ENCODE measurements at places on chromosomes 5 and 9.

DNA sequence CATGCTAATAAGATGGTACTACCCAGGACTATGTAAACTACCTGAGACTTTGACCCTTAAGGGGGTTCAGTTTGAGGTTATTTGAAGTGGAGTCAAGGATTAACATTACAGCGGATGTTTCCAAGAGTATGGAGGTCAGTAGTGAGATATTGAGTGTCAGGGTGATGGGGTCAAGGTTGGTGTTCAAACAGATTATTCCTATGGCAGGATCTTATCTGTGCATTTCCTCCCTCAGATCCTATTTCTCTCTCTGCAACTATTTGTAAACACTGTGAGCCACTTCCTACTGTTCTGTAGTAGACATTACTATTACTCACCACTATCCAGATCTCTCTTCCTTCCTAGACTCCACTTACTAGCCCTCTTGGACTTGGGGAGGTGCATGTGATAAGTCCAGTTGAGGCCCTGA, 54.0 kb upstream of the STOM start:
- no peak for DNase-seq

GRCh38 chr9:89888677-89889076, 283.9 kb downstream of the GADD45G start:
- DNase-seq = no peak

- DNase-seq = no peak
Observed at GRCh38 chr5:31396611-31397295, 135.1 kb downstream of the DROSHA start.

- no peak for DNase-seq
Observed at GRCh38 chr5:174493530-174493929, 230.9 kb upstream of the MSX2 start.

- no peak for DNase-seq
Observed at GRCh38 chr5:177049285-177049684, 26.8 kb downstream of the ZNF346 start.

DNA sequence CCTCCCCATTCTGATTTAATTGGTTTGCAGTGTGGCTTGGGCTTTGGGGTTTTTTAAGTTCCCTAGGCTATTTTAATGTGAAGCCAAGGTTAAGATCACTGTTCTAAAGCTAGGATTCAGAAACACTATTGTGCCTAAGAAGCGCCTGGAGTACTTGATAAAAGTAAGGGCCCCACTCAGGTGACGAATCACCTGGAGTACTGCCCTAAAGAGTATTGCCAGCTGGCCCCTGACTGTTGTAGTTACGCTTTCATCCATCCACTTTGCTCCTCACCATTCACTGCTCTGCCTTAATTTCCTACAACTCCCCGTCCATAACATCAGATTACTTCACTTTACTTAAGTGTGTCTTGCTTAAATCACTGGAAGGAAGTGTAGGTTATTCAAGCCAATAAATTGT, 119.3 kb downstream of the CD180 start:
- DNase-seq = no peak

DNA sequence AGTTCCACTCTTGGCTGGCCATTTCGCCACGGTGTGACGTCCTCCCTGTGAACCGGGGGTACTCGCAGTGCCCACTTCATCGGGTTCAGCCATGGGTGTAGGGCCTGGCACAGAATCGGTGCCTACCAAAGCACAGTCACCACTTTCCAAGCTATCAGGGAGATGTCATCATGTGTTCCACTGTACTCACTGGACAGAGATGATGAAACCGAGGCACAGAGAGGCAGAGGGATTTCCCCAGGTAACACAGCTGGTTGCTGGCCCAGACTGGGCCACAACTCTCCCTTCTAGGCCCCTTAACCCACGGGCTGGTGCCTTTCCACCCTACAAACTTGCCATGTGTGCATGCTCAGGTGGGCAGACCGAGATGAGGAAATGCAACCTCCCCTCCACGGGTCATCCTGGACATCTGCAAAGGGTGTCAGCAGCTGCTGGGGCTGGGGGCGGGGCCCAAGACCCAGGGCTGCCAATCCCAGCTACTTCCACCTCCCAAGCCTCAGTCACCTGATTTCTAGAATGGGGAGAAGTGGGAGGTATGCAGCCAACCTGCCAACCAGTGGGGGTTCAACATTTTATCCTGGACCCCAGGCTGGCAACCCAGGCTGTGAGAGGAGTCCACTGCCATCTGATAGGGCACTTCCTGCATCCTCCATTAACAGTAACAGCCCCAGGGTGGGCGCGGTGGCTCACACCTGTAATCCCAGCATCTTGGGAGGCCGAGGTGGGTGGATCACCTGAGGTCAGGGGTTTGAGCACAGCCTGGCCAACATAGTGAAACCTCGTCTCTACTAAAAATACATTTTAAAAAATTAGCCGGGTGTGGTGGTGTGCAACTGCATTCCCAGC, 893 bp upstream of the SH2D3C start:
- no peak for DNase-seq

- no peak for DNase-seq
Observed at GRCh38 chr5:159800131-159800840, 116.0 kb upstream of the ADRA1B start.

GRCh38 chr9:81543695-81544094, 145.7 kb downstream of the TLE1 start:
- no peak for DNase-seq

DNA sequence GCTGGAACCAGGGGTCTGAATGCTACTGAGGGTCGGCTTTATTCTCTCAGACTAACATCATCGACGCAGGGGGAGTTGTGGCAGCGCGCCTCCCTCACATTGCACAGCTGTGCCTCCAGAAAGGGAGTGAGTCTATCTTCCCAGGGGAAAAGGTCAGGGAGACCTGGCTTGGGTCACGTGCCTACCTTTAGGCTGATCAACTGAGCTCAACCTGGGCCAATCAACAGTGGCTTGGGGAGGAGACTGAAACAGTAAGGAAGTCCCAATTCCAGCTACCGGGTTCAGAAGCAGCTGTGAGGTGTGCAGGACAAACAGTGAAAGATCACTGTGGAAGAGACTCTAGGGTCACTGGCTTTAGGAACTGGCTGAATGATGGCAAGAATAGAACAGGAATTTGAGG, 14.3 kb downstream of the SNX30 start:
- no peak for DNase-seq

- DNase-seq = no peak
Observed at GRCh38 chr5:108418197-108418596, 36.3 kb upstream of the FBXL17 start.

- no peak for DNase-seq
Observed at GRCh38 chr9:90929626-90930025, 128.0 kb downstream of the SYK start.

DNA sequence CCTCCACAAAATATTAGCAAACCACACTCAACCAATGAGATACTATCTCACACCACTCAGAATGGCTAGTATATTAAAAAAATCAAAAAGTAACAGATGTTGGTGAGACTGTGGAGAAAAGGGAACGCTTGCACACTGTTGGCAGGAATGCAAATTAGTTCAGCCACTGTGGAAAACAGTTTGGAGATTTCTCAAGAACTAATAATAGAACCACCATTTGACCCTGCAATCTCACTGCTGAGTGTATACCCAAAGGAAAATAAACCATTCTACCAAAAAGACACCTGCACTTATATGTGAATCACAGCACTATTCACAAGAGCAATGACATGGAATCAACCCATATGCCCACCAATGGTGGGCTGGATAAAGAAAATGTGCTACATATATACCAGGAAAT, 393.5 kb downstream of the PDE4D start:
- no peak for DNase-seq

GRCh38 chr5:56838409-56839039, 23.2 kb downstream of the MAP3K1 start:
- DNase-seq = no peak

DNA sequence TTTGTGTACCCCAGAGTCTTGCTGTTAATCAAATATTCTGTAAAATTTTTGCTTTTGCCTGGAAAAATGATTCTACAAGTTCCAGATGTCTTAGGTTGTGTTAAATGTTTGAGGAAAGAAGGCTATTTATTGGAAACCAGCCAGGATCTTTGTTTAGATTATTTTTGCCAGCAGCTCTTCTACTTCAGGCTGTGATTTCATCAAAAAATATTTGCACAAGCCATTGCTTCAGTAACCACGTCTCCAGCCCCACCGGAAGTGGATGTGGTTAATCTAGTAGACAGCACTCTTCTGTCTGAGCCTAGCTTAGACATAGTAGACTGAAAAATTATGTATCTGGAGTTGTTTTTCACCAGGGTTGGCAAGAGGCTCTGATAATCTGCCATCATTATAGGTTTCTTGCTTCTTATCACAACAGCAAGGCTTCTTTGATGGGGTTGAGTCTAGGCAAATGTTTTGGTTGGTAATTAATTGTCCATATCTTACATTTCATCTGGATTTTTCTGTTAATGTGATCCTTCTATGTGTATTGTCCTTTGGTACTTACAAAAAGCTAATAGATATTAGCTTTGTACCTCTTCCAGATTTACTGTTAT, 17.1 kb downstream of the KCTD16 start:
- DNase-seq = peak; percentile 87

DNA sequence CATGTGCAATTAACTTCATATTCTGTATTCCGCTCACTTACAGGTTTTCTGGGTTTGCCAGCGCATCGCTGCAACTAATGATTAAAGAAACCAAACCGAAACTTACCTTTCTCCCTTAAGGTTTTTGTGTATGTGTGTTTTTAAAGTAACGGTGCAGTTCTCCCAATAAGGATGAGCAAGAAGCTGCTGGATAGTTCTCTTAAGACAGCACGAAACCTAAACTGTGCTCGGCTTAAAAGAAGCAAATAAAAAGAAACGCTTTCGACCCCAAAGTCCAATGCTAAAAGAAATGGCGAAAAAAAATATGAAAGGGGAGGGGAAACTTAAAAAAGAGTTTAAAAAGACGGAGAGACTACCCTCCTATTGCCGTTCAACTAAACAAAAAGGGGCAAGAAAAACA, 340 bp downstream of the ELAVL2 start:
- no peak for DNase-seq

Measured in DND-41 (cell line).